Urinary bladder (tissue), 4 donors: ENCODE measurements at places on chromosomes 6 and 20. TPM values are rescaled to one million over a fixed set of nuclear protein-coding genes. Genes with fewer than 3 reads are reported as not detected.

DNA sequence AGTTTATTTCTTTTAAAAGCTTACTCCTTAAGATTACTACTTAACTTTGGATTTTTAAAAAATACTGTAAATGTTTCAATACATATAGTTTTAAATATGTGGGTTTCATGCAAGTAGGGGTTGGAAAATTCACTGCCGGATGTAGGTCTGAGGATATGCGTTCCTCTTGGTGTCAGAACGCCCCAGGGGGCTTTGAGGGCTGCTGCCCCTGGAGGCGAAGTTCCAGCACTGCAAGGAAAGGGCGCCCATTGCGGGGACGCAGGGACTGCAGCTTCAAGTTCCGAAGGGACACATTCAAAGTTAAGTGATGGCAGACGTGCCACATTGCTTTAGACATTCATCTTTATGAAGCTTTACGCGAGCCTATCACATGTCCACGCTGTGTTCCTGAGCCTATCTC lies 152.9 kb downstream of the SOD2 start:
- no peak for DNase-seq

DNA sequence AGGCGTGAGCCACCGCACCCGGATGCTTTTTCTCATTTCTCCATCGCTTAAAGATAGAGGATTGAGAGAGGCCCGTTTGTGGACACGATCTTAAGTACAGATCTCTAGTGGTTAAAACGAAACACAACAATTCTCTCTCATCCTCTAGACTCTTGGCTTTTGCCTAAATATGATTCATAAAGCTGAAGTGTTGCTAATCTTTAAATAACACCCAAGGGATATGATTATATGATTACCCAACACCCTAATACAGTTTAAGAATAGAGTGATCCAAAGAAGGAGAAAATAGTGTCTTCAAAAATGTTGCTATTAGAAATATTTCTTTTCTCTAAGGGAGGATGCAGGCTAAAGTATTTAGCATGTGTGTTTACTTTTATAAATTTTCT lies 50.4 kb downstream of the MTHFD1L start:
- DNase-seq = no peak

EEF1A2 gene
- polyA plus RNA-seq = 5.1 TPM

PHACTR3 gene
- polyA plus RNA-seq = 0.62 TPM

PTCRA gene
- polyA plus RNA-seq = not detected

GRCh38 chr6:7273709-7274108 lies 39.3 kb downstream of the SSR1 start:
- DNase-seq = no peak

- no peak for DNase-seq
Observed at GRCh38 chr6:34834789-34835518, 43.1 kb downstream of the BLTP3A start.

DNA sequence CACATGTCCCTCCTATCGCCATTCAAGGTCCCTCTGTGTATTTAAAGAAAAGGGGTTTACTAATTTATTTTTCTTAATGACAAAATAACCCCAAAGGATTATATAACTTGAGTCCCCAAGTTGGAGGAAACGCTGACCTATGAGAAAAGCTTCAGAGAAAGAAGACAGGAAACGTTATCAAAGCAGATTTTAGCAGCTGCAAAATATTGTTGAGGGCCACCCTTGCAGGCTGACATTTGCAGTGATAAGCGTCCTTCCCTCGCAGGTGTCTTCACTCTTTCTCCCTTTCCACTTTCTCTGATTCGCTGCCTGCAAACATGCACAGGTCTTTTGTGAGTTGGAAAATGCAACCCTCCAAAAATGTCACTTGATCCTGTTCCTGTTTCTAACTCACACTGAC lies 103.2 kb upstream of the RIPOR2 start:
- DNase-seq = no peak

ZBP1 gene
- polyA plus RNA-seq = 0.46 TPM

GRCh38 chr20:35394271-35394670 lies 17.5 kb downstream of the UQCC1 start:
- no peak for DNase-seq

DNA sequence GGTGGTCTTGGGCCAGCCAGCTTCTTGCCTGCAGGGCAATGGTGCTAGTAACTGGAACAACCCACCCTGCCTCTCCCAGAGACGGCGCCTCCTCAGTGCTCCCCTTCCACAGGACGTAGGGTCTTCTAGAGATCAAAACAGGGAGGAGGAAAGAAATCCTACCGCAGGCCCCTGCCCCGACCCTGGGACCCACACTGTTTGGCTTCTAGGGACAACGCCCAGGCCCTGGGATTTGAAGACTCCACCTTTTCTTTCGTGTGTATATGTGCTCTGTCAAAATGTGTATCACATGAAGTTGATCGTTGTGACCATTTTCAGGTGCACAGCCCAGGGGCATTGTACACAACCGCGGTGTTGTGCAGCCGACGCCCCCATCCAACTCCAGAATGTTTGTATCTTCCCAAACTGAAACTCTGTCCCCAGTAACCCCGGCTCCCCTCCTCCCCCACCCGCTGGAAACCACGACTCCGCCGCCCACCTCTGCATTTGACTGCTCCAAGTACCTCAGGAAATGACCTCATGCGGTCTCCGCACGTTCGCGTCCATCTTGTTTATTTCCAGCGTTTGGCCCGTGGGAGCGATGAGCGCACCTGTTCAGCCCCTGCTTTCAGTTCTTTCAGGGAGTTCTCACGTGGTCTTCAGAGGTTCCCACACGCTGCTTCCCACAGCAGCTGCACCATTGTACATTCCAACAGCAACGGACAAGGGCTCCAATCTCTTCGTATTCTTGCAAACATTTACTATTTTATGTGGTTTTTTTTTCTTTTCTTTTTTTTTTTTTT lies 3.4 kb upstream of the BHLHE23 start:
- DNase-seq = no peak

DNA sequence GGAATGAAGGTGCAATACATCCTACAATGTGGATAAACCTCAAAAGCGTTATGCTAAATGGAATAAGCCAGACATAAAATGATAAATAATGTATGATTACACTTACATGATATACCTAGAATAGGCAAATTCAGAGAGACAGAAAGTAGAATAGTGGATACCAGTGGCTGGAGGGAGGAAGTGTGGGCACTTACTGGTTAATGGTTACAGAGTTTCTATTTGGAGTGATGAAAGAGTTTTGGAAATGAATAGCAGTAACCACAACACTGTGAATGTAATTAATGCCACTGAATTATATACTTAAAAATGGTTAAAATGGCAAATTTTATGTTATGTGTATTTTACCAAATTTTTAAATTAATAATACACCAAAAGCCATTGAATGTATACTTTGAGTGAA lies 71.4 kb upstream of the CST7 start:
- DNase-seq = no peak

- no peak for DNase-seq
Observed at GRCh38 chr6:63919556-63920110, 284.0 kb downstream of the PHF3 start.

DNA sequence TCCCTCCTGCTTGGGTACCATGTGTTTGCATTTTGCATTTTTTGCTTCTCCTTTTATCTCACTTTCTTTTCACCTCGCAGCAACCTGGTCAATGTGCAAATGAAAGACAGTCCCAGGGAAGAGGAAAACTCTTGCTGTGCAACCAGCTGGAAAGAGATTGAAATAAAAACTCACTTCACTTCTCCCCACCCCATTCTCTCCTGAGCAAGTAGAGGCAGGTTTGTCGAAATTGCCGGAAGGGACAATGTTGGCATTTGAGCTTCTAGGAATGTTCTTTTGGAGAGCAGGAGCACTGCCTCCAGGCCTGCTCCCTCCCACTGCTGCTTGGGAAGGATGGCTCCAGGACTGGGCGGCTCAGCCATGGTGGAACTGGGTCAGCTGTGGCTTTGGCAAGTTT lies 30.6 kb downstream of the KCNG1 start:
- no peak for DNase-seq

DNA sequence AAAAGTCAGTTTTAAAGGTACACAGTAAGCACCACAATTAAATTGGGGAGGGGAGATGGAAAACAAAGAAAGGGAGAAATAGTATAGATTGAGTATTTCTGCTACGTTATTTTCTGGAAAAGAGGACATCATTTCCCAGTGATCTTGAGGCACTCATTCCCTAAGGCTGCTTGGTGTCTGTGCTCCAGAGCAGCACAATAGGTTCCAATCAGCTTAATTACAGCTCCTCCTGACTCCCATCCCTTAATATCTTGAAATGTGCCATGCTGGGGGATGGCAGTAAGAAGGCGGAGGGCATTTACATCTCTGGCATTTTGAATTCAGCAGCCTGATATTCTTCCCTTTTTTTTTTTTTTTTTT lies 39.5 kb upstream of the BEND3 start:
- no peak for DNase-seq

DNA sequence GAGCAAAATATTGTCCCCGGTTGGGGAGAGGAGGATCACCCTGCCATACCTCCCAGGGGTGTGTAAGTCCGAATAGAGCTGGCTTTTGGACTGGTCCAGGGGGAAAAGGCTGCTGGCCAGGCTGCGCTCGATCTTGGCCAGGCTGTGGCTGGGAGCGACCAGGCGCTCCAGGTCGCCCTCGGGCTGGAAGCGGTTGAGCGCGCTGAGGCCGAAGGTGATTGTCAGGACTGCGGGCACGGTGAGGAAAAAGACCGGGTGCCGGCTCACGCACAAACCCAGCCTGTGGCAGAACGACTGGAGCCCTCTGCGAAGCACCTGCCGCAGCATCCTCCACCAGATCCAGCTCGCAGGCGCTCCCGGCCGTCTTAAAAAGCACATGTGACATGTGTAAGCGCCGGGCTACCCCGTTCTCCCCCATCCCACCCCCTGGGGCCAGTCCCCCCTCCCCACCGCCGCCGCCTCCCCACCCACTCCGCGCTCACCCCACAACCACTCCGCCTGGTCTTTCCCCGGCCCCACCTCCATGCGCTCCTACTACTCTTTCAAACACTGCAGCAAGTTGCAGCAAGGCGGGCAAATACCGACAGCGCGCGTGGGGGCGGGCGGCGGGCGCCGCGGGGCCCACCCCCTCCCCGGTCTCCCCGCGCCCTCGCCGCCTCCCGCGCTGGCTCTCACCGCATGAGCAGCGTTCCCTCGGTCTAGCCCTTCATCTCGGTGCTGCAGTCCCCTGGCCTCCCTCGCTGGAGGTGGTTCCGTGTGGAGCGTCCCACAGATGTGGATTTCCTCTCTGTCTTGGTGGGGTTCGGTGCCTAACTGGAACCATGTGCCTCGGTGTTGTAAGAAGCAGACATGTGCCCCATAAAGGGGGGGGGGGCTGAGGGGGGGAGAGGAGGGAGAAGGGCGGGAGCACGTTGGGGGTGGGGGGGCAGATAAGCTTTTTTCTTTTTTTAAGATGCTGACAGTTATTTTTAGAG lies 42.4 kb downstream of the PTCHD4 start:
- no peak for DNase-seq

GRCh38 chr6:23329086-23329485 lies 759.7 kb downstream of the HDGFL1 start:
- no peak for DNase-seq

DNA sequence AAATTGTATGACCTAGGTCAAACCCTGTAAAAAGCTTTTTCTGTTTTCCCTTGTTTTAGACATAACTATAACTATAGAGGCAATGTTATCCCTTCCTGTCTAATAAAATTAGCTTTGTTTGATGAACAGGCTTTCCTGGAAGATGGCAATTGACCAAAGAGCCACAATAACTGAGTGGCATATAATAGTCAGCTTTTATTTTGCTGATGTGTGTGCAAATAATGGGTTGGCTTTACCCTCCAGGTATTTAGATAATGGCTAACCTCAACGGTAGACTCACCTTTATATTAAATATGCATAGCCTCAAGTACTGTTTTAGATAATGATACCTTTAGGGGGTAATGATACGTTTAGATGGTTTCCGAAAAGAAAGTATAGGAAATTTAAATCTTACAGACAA lies 15.0 kb downstream of the TBXT start:
- DNase-seq = no peak

SOX18 gene
- polyA plus RNA-seq = 66.0 TPM

TMEM170B gene
- polyA plus RNA-seq = 2.7 TPM

GRCh38 chr6:490251-491037 lies 98.9 kb downstream of the IRF4 start:
- no peak for DNase-seq

SYNJ2 gene
- 10.7 TPM for polyA plus RNA-seq

DNA sequence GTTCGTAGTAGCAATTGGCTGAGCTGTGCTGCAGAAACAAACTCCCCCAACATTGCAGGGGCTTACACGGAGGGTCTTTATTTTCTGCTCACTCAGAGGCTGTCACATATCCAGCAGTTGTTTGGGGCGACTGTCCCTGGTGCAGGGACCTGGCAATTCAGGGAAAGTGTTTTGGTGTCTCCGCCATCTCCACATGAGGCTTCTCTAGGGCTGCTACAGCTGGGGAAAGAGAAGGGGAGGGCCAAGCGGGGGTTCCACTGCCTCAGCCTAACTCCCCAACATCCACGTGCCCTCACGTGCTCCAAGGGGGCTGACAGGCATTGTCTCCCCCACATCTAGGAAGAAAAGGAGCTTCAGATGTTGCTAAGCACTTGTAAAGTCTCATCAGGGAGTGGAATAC lies 61.3 kb upstream of the NXT1 start:
- no peak for DNase-seq

DNA sequence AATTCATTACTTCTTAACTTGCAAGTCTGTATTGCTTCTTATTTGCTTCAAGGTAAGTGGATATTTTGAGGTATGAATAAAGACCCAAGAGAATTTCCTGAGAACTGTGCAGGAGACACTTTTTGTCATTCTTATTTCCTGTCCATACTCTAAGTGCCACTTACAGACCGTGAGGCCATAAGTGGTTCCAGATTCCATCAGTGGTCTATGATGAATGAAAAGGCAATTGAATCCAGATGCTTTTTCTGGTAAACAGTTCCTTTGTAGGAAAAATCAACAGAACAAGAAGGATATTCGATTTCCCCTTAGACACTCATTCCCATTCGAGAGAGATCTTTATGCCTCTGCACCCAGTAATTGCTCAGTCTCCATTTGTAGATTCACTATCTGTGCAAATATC lies 58.3 kb upstream of the PDE10A start:
- DNase-seq = no peak

GRCh38 chr6:79062708-79063107 lies 15.3 kb downstream of the PHIP start:
- no peak for DNase-seq

- no peak for DNase-seq
Observed at GRCh38 chr20:1062334-1063010, 55.9 kb upstream of the PSMF1 start.

DNA sequence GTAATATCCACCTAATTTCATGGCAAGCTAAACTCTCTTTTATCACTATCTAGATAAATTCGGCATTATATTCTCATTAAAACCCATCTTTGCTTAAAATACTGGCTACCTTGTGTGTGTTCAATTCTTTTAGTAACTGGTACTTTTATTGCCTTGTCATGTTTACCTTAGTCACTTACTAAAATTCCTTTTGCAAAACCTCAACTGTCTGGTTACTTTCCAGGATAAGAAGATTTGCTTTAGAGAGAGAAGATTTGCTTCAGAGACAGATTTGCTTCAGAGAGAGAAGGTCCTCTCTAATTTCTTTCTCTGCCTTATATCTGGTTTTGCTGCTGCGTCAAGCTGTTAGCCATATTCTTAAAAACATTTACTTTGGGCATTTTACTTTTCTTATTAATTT lies 151.5 kb upstream of the MLIP start:
- no peak for DNase-seq

DNA sequence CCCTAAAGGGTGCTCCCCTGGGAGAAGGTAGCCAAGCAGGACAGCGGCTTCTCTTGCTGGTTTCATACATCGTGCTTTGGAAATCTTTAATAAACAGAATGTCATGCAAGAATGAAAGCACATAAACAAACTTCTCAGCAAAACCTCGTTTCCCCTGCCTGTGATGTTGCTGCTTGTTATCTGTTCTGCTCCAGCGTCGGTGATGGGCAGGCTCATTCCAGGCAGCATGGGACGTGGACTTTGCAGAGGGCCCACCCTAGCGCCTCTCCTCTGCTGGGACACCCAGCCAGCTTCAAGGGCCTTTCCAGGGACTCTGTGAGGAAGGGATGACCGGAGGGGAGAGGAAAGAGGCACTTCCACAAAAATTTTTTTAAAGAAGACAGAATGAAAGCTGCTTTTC lies 197.7 kb downstream of the QKI start:
- no peak for DNase-seq
